ENCODE measurements at places on chromosomes 1 and 21. TPM values are rescaled to one million over a fixed set of nuclear protein-coding genes. Genes with fewer than 3 reads are reported as not detected.

- no peaks in the 10 kb centered on the region for H3K36me3 ChIP-seq
- peaks cover 18% of the 10 kb centered on the region for H3K4me1 ChIP-seq
- DNase-seq, result no peak
- no peak overlapping the region for H3K27ac ChIP-seq
- no peaks in the 10 kb centered on the region for H3K27me3 ChIP-seq
Observed at GRCh38 chr1:94723894-94724293, 96.3 kb upstream of the SLC44A3 start.

- no peak for DNase-seq
- no peaks in the 10 kb centered on the region for H3K27me3 ChIP-seq
- no peak overlapping the region for H3K27ac ChIP-seq
- no peaks in the 10 kb centered on the region for H3K36me3 ChIP-seq
- H3K4me1 ChIP-seq, result peaks cover 14% of the 10 kb centered on the region
Observed at GRCh38 chr1:1167841-1168450, 5.7 kb upstream of the TTLL10 start.

DNA sequence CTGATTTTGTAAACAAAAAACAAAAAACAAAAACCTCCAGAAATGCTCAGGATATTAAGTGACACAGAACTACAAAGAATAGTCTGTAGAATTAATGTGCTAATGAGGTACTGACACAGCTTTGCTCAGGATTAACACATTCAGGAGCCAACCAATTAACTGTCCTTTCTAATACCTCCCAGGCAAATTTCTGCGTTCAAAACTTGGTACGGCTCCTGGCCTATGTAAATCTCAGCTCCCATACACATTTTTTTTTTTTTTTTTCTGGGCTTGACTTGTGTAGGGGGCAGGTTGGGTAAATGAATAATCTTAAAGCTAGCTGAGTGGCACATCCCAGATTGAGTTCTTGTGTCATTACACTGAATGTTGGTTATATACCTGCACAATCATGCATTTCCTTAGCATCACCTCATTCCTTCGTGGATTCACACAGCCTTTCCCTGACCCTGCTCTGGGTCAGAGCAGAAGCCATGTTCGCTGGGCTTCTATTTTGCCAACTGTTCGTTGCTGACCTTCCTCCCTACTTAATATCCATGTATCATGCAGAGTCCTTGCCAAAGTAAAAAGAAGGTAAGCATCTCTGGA lies 12.6 kb upstream of the IER5 start:
- H3K36me3 ChIP-seq, result no peaks in the 10 kb centered on the region
- H3K27me3 ChIP-seq, result no peaks in the 10 kb centered on the region
- no peak overlapping the region for H3K27ac ChIP-seq

- H3K4me3 ChIP-seq, result peak overlapping the region; percentile 28
- no peaks in the 10 kb centered on the region for H3K27me3 ChIP-seq
- no peak for DNase-seq
- no peaks in the 10 kb centered on the region for H3K36me3 ChIP-seq
- H3K4me1 ChIP-seq, result peaks cover 11% of the 10 kb centered on the region
Observed at GRCh38 chr1:244231193-244231571, 180.1 kb downstream of the ZBTB18 start.

GRCh38 chr1:54950369-54951163 lies 29.9 kb upstream of the TMEM61 start:
- H3K36me3 ChIP-seq, result no peaks in the 10 kb centered on the region
- DNase-seq, result no peak
- no peaks in the 10 kb centered on the region for H3K27me3 ChIP-seq
- H3K4me3 ChIP-seq, result peak overlapping the region; percentile 15
- peak overlapping the region; percentile 56 for H3K27ac ChIP-seq

The TMPRSS15 gene
- not detected for total RNA-seq

- H3K27ac ChIP-seq, result no peak overlapping the region
- DNase-seq, result no peak
- no peak overlapping the region for H3K4me3 ChIP-seq
Observed at GRCh38 chr1:210677533-210677932, 348.8 kb downstream of the HHAT start.

DNA sequence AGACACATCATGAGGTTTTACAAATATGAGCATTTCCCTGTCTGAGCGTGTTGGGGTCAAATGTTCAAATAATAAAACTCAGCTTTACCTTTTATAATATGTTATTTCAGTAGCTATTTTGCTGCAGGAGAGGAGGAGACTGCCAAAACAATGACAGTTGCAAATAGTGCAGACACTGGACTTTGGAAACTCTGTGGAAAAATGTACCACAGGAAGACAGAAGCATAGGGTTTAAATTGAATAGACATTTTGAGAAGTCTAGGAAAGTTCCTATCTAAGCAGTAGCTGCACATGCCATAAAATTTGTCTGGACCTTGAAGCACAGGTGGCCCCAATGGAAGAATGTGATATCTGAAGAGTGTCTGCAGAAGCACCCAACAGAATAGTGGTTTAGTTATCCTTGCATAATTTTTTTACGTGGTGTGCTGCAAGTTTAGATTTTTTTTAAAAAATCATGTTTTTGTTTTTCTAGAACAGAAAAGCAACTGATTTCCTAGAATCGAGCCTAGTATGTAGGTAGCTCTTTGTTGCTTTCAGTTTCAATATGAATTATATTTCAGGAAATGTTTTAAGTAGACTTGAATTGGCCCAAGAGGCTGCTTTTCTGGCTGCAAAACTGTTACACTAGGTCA lies 14.0 kb upstream of the GBP5 start:
- no peak overlapping the region for H3K4me3 ChIP-seq
- no peaks in the 10 kb centered on the region for H3K27me3 ChIP-seq
- no peak overlapping the region for H3K27ac ChIP-seq
- no peak for DNase-seq
- H3K4me1 ChIP-seq, result peaks cover 17% of the 10 kb centered on the region
- no peaks in the 10 kb centered on the region for H3K36me3 ChIP-seq

The ACKR1 gene
- 102 TPM for total RNA-seq

The IL19 gene
- total RNA-seq, result not detected

- DNase-seq, result no peak
- H3K36me3 ChIP-seq, result peaks cover 27% of the 10 kb centered on the region
- H3K4me3 ChIP-seq, result no peak overlapping the region
- no peak overlapping the region for H3K27ac ChIP-seq
Observed at GRCh38 chr1:26478159-26478558, 5.9 kb downstream of the HMGN2 start.

- no peak overlapping the region for H3K27ac ChIP-seq
- no peak overlapping the region for H3K4me3 ChIP-seq
- H3K27me3 ChIP-seq, result no peaks in the 10 kb centered on the region
- H3K36me3 ChIP-seq, result no peaks in the 10 kb centered on the region
- H3K4me1 ChIP-seq, result no peaks in the 10 kb centered on the region
Observed at GRCh38 chr1:69320757-69321211, 246.9 kb upstream of the LRRC7 start.

GRCh38 chr1:67110352-67110751 lies 24.4 kb downstream of the C1orf141 start:
- no peaks in the 10 kb centered on the region for H3K4me1 ChIP-seq
- H3K36me3 ChIP-seq, result no peaks in the 10 kb centered on the region
- no peak overlapping the region for H3K4me3 ChIP-seq
- H3K27ac ChIP-seq, result no peak overlapping the region

The DUSP10 gene
- 4.7 TPM for total RNA-seq

The ATP6V1G3 gene
- total RNA-seq, result not detected

GRCh38 chr21:38597421-38597820 lies 99.1 kb upstream of the ERG start:
- no peaks in the 10 kb centered on the region for H3K36me3 ChIP-seq
- H3K4me3 ChIP-seq, result no peak overlapping the region
- H3K27me3 ChIP-seq, result no peaks in the 10 kb centered on the region
- H3K27ac ChIP-seq, result no peak overlapping the region
- no peaks in the 10 kb centered on the region for H3K4me1 ChIP-seq

GRCh38 chr1:68600049-68600661 lies 103.3 kb upstream of the DEPDC1 start:
- no peaks in the 10 kb centered on the region for H3K36me3 ChIP-seq
- no peak for DNase-seq
- no peak overlapping the region for H3K4me3 ChIP-seq
- H3K27me3 ChIP-seq, result no peaks in the 10 kb centered on the region
- no peak overlapping the region for H3K27ac ChIP-seq
